Stimulated activated CD8-positive, alpha-beta memory T cell treated with anti-CD3 and anti-CD28 coated beads, Interleukin-7, amount 100 ng/mL, for 4 hours (primary cell): ENCODE measurements at places on chromosomes 5 and 9.

- DNase-seq, result no peak
These were observed 7.9 kb downstream of the TMEM167A start for GRCh38 chr5:83069096-83069799.

DNA sequence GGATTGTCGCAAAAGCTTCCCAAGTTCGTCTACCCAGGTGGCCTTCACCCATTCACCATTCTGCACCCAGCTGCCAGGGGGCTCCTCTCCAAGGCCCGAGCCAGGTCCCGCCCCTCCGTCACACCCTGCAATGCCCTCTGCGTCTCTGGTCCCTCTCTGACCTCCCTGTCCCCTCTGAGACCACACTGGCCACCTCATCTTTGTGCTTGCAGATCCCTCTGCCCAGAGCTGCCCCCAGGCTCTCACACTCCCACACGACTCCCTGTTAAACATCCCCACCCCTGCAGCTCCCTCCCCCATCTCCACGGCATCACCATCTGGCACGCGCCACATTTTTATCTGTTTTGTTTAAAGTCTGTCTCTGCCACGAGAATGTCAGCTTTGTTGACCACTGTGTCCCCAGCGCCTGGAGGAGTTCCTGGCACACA is 243.6 kb downstream of the PBX3 start:
- DNase-seq, result no peak

GRCh38 chr5:166581826-166582225 is 1709.6 kb upstream of the WWC1 start:
- DNase-seq, result no peak

GRCh38 chr9:124665391-124666058 is 105.6 kb downstream of the NR6A1 start:
- DNase-seq, result no peak

DNA sequence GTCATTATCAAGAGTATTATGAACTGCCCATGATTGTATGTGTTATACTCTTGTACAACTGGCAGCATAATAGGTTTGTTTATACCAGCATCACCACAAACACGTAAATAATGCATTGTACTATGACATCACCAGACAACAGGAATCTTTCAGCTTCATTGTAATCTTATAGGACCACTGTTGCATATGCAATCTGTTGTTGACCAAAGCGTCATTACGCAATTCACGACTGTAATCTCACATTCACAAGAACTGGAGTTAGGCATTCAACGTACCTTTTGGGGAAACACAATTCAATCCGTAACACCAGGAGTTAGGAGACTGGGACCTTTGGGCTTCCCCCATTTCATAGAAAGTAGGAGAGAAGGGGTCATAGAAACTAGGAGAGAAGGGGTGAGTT is 20.4 kb upstream of the ARSI start:
- no peak for DNase-seq
